ENCODE measurements at places on chromosomes 2 and 18.

GRCh38 chr18:45155526-45155925 lies 459.8 kb upstream of the SLC14A2 start:
- DNase-seq: no peak

DNA sequence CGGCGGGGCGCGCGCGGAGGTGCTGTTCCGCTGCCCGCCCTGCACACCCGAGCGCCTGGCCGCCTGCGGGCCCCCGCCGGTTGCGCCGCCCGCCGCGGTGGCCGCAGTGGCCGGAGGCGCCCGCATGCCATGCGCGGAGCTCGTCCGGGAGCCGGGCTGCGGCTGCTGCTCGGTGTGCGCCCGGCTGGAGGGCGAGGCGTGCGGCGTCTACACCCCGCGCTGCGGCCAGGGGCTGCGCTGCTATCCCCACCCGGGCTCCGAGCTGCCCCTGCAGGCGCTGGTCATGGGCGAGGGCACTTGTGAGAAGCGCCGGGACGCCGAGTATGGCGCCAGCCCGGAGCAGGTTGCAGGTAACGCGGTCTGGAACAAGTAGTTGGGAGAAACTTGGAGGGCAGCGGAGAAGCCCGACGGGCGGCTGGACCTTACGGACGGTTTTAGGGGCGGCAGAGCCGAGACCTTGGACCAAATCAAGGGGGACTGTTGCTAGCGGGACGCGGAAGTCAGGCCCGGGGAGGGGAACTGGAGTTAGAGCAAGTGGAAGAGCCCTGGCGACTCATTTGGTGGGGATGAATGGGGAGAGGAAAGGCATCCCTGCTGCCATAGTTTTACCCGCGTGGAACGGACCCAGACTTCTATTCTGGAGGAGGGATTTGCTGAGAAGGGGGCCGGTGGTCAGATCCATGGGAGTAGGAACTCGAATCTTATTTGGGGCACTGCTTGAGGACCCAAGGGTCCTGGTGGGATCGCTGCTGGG lies 573 bp downstream of the IGFBP2 start:
- DNase-seq: peak; percentile 36

DNA sequence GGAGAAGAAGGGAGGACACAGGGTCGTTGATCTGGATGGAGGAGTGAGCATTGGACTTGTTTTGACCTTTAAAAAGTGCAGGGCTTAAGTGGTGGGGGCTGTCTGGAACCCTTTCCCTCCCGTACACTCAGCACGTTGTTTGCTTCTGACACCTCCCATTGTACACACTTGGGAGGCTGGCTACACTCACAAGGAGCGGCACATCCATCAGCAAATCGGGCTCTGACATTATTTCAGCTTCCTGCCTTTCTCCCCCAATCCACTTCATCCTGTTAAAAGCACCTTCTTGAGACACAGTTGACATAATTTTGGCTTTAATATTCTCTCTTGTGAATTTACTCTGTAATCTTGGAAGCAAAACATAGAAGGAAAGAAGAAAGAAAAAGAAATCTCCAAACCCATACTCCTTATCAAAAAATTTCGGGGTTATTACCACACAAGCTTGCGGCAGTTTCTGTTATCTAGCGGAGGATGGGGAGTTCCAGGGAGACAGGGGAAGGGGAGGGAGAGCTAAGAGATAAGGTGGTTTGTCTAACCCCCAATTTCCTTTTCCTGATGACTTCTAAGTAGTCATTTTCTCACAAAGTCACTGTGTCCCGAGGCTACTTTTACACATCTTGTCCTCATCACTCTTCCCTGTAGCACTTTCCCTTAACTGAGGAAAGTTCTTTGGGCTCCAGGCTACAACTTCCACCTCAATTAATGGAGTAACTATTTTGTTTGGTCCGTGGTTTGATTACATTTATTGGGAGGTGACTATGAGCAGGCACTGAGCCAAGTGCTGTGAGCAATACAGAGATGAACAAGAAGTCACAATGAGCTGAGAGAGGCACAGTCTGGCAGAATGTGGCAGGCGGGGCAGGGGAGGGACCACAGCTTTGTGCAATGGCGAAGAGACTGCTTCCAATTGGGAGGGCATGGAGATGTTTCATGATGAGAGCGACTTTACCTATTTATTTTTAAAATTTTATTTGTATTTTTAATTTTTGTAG lies 240.1 kb upstream of the MEX3C start:
- DNase-seq: peak; percentile 69

DNA sequence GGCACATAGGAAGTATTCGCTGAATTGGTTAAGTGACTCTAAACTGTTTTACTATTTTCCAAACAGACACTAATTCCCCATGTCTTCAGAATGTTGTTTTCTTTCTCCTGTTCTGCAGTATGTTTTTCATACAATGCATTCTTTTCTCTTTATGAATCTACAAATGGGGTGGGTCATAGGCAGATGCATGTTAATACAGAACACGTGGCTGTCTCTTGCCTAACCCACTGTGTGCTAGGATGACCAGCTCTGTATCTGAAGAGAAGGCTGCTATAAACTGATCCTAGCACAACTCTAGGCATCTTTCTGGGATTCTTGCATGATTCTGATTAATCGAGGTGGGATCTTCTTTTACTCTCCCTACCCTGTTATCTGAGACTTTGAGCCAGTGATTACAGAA lies 826.0 kb downstream of the PLCL1 start:
- DNase-seq: no peak

- DNase-seq: peak; percentile 53
These were observed 41.1 kb downstream of the IWS1 start for GRCh38 chr2:127485051-127485693.

- peak; percentile 43 for DNase-seq
These were observed 49.2 kb downstream of the SIGLEC15 start for GRCh38 chr18:45874491-45875184.

GRCh38 chr2:230599853-230600252 lies 112.8 kb upstream of the CAB39 start:
- no peak for DNase-seq

- no peak for DNase-seq
These were observed 147.0 kb upstream of the OSR1 start for GRCh38 chr2:19505199-19506136.

GRCh38 chr2:187091664-187092063 lies 242.7 kb upstream of the ZSWIM2 start:
- no peak for DNase-seq

DNA sequence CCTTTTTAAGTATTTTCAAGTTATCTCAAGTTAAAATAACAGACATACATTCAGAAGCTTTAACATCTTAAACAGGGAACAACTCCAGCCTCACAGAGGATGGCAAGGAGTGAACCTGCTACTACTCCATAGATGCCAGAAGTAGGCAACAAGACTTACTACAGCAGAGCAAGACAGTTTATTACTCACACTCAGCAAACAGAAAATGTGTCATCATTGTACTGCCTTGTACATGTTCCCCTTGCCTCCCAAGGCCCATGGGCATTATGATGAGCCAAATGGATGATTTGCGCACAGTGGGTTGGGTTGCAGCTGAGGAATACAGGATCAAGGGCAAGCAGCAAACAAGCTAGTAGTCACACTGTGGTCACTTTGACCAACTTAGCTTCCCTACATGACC lies 80.6 kb upstream of the VRK2 start:
- no peak for DNase-seq

- DNase-seq: no peak
These were observed 35.1 kb downstream of the DCAF17 start for GRCh38 chr2:171469176-171469575.

GRCh38 chr2:42928692-42929545 lies 136.5 kb upstream of the HAAO start:
- peak; percentile 98 for DNase-seq

GRCh38 chr2:170369228-170369627 lies 191.3 kb downstream of the MYO3B start:
- no peak for DNase-seq
